NB4 (cell line): ENCODE measurements at places on chromosomes 7 and 10.
A peak's percentile ranks its signal among the peaks of the same experiment; 100 is the strongest.

- no peak for DNase-seq
Observed at GRCh38 chr7:30865821-30866220, 45.8 kb upstream of the AQP1 start.

DNA sequence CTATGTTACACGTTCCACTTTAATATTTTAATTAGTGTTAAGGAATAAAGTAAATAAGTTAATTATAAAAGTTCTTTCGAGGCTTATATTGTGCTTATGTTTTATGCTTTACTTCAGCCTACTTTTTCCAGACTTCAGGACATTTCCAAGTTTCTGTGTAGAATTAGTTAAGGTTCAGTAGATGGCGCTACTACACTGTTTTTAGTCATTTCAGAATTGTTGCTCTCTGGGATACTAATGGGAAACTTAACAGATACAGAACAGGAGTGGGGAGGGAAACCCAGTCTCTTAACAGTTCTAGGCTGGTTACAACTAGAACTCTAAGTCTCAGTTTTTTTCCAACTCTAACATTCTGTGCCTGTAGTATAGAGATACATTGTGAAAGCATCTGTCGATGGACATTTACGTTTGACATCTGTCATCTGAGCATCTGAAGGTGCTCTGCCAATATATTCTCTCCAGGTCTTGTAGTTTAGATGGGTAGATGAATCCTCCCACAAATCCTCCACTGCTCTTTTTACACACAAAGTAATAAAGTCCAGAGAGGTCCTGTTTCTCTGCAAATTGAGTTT lies 56.8 kb upstream of the FAM171A1 start:
- DNase-seq, result peak; percentile 36

DNA sequence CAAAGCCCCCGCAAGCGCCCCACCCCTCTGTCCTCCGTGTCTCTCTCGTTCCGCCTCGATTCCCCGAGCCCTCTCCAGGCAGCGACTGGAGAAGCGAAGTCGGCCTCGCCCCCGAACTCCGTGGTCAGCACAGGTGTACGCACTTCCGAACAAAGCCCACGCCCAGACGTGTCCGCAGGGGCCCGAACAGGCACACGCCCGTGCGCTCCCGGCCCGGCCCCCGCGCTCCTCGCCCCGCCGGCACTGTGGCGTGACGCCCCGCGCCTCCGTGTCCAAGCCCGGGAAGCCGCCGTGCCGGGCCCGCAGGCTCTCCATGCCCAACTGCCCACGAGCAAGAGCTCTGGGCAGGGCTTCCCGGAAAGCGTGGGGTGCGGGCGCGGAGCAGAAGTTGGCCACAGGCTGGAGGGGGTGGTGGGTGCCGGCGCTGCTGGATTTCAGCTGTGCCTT lies 662 bp downstream of the NRCAM start:
- no peak for DNase-seq

DNA sequence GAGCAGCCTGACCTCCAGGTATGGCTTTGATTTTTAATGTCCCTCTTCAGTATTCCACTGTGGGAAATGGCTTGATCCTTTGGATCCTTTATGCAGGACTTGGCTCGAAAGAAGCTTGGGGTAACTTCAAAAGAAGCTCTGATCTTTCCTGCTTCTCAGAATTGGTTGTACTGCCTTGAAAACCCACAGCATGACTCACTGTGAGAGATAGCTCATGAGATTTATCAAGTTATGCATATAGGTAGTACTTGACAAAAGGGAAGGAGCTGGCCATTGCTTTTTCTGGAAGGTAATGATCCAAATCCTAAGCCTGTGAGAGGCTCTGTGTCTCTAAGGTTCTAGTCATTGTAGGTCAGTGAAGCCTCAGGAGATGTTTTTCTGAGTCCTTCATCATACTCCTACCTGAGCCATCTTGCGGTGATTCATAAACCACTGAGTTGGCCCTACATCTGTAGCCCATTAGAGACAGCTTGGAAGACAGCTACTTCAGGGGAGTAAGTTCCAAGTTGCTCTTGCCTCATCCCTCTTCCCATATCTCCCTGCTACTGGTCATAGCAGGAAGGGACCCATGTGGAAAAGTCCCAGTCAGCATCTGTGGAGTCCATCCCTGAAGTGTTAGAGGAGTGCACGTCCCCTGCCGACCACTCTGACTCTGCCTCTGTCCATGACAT lies 36.7 kb upstream of the NFKB2 start:
- no peak for DNase-seq

- no peak for DNase-seq
Observed at GRCh38 chr10:26717476-26717875, 20.0 kb downstream of the PDSS1 start.

DNA sequence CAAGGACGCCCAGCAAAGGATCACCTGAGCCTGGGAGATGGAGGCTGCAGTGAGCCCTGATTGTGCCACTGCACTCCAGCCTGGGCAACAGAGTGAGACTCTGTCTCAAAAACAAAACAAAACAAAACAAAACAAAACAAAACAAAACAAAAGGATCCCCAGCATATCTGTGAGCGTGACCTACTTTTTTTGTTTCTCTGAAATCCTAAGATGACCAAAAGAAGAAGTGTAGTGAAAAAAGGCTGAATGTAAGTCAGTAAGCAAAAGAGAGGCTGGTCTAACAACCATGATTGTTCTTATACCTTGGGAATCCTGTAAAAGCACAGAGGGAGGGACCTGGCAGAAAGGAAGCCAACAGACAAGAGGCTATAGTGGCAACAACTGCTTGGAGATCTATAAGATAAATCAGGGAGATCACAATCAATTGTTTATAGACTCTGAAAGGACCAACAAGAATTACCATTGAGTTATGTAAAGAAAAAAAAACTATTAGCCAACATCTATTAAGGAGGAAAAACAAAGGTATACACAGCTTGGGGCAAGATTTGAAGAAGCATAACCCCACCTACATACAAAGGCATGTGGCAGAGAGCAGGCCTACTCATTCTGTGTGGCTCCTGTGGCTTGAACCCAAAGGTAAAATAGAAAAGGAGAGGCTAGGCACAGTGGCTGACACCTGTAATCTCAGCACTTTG lies 255.2 kb upstream of the KLF14 start:
- DNase-seq, result no peak

GRCh38 chr10:62306663-62307062 lies 38.0 kb upstream of the RTKN2 start:
- DNase-seq, result no peak

DNA sequence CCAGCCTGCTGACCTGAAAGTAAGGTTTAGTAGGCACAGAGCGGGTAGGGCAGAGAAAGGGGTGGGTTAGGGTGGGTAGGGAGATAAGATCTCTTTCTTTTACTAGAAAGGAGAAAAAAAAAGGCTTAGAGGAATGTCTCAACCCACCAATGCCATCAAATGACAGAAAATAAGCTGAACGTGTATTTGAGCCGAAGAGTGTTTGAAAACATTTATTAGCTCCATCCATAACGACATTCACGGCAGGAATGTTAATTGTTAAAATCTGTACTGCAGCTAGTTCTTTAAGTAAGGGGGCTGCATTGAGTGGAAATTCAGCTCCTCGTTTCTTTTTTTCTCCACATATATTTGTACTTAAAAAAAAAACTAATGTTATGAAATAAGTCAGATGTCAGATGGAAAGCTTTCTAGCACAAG lies 63.7 kb upstream of the ARID5B start:
- no peak for DNase-seq

DNA sequence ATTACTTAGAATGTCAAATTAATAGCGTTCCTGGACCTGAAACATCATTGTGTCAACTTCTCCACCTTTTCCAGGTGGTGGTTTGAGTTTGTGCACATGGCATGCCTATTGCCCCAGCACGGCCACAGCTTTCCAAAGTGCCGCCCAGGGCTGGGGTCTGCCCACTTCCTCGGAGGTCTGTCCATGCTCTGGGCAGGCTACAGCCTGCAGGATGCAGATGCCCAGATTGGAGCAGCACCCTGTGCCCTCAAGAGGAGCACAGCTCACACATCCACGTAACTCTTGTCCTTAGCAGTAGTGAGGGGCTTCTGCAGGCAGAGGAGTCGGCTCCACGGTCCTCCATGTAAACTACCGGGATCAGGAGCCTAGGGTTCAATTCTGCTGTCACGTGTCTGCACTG lies 238.6 kb downstream of the EBF3 start:
- DNase-seq, result no peak

DNA sequence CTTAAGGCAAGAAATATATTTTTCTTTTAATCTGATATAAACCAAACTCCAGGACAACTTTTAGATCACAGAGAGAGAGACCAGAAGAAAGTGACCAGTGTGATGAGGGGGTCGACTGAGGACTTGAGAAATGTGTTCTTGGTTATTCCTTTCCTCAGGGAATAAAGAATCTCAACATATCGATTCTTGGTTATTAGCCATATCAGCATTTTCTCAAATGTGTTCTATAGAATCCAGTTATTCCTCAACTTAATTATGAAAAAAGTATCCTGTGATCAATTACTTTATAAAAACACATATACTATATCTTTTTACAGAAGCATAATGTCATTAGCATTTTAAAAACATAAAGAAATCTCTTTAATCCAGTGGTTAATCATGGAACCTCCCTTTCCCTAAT lies 222.1 kb upstream of the FAM3C start:
- no peak for DNase-seq

DNA sequence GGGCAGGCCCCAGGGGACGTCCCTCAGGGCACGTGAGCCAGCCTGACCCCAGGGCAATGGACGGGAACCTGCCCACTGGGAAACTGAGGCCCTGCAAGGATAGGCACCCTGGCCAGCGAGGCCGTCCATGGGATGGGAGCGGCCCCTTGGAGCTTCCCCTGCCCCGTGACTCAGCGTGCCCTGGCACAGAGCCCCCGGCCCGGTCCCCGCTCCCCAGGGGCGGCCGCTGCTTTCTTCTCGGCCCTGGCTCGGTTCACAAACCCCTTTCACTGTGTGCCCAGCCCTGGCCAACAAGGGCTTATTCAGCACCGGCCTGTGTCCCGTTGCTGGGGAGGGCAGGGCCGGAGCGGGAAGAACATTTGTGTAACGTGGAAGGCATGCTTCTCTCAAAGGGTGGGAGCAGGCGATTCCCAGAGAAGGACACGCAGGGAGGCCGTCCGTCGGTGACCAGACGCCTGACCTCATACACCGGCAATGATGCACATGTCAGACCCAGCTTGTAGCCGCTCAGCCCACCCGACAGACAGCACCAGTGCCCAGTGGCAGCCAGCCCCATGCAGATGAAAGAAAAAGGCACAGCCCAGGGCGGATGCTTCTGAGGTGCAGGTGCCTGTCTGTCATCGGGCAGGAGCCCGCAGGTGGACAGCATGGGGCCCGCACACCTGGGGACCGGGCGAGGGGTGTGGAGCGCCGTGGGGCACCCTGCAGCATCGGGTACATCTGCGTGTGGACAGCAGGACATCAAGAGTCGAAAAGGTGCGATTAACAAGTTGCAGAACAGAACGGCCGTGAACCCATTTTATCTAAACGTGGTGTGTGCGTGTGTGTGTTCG lies 94.5 kb downstream of the PDGFA start:
- DNase-seq, result no peak
